Choroid plexus epithelial cell (primary cell): ENCODE measurements at places on chromosomes 1 and 21.
A peak's percentile ranks its signal among the peaks of the same experiment; 100 is the strongest.

DNA sequence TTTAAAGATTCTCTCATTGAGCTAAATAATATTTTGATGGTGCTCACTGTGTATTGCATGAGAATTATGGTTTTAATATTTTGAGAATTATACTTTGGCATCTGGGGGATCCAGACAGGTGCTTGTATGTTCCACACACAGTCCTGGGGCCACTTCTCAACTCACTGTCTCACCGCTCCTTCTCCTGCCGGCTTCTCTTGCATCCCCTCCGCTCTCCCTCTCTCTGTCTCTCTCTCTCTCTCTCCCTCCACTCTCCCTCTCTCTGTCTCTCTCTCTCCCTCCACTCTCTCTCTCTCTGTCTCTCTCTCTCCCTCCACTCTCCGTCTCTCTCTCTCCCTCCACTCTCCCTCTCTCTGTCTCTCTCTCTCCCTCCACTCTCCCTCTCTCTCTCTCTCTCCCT is 32.2 kb upstream of the ZC3H12A start:
- no peak for DNase-seq

- DNase-seq, result peak; percentile 61
Measured at GRCh38 chr1:67733681-67734322, 48.8 kb downstream of the GADD45A start.

DNA sequence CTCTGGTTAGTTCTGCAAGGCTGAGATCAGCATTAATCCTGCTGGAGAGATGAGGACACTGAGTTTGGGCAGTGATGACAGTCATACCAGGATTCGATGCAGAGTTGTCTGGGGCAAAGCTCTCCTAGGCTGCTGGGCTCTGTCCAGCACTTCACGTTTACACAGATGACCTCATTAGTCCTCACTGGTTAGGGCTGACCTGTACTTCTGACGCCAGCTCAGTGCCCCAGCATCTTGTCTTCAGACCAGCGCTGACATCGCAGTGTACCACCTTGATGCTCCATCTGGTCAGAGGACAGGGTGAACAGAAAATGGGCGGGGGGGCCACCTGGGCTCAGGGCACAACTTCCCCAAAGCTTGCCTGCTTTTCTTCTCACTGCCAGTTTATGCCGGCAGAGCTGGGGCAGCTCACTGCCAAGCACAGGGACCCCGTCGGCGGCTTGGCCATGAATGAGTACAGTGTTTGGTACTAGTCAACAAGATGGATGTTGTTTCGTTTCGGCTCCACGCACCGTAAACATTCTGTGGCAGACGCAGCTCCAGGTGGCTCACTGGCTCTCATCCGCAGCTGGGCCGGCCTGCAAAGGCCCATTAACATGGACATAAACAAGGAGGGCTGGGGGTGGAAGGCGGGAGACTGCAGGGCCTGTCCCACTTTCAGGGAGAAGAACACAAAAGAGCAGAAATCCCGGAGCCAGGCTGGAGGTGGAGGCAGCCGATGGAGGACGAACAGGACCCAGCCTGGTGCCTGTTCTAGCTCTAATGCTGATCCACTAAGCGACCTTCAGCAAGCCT is 118.7 kb downstream of the GLIS1 start:
- peak; percentile 14 for DNase-seq

- DNase-seq, result no peak
Measured at GRCh38 chr1:5408401-5408800, 583.8 kb downstream of the NPHP4 start.

- DNase-seq, result no peak
Measured at GRCh38 chr1:97053268-97053667, 331.7 kb downstream of the PTBP2 start.

DNA sequence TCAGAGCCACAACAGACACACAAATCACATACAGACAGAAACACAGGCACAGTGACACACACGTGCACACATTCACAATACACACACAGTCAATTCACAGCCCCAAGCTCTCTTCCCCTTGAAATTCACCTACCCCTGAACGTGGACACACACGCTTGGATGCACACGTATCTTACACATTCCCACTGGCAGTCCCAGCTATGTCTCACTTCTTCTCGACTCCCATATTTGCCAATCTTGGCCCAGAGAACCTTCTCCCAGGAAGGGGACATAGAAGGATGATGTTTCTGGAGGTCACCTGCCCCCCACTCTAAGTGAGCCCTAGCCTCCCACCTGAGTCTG is 1.6 kb downstream of the CRYBG2 start:
- no peak for DNase-seq

- no peak for DNase-seq
Measured at GRCh38 chr1:92458146-92458545, 28.6 kb downstream of the GFI1 start.

DNA sequence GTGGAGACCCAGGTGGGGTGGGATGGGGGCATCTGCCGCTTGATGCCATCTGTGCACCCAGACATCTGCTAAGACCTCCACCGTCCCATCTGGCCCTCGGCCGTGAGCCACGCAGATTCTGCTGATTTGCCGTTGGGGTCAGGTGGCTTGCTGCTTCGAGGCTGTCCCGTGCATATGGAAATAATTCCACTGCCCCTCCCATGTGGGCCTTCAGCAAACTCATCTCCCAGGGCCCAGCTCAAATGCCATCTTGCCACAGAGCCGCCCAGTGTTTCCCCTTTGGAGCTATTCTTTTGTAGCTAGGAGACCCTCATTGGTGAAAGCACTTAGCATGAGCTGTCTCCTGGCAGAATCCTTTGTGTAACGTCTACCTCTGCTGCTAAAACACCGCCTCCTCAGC is 99.8 kb downstream of the KAZN start:
- DNase-seq, result no peak

- peak; percentile 99 for DNase-seq
Measured at GRCh38 chr1:25022361-25023189, 92.5 kb upstream of the RUNX3 start.
